ENCODE measurements at places on chromosomes 13 and 19.

GRCh38 chr19:47729799-47730520, 15.4 kb upstream of the NOP53 start:
- no peak for DNase-seq

DNA sequence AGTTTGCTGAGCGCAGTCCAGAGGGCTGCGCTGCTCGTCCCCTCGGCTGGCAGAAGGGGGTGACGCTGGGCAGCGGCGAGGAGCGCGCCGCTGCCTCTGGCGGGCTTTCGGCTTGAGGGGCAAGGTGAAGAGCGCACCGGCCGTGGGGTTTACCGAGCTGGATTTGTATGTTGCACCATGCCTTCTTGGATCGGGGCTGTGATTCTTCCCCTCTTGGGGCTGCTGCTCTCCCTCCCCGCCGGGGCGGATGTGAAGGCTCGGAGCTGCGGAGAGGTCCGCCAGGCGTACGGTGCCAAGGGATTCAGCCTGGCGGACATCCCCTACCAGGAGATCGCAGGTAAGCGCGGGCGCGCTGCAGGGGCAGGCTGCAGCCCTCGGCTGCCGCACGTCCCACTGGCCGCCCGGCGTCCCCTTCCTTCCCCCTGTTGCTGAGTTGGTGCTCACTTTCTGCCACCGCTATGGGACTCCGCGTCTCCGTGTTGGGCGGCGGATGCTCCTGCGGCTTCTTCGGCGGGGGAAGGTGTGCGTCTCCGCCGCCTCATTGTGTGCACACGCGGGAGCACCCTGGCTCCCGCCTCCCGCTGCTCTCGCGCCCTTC, 772 bp downstream of the GPC6 start:
- DNase-seq: peak; percentile 47

DNA sequence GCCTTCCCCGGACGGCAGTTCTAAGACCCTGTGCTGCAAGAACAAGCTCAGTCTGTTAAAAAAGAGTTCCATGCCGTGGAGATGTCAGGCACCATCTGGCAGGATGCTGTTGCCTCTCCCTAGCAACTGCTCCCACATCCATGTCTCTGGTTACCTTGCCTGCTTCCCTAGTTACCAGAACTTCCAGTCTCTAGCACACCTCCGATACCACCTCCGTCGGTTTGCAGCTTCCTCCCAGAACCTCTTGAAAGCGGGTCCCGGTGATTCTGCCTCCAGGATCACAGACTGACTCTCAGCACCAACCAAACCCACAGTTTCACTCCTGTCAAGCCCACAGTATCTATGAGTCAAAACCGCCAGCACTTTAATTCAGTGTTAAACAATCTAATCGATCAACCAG, 55.4 kb downstream of the KCTD12 start:
- no peak for DNase-seq

DNA sequence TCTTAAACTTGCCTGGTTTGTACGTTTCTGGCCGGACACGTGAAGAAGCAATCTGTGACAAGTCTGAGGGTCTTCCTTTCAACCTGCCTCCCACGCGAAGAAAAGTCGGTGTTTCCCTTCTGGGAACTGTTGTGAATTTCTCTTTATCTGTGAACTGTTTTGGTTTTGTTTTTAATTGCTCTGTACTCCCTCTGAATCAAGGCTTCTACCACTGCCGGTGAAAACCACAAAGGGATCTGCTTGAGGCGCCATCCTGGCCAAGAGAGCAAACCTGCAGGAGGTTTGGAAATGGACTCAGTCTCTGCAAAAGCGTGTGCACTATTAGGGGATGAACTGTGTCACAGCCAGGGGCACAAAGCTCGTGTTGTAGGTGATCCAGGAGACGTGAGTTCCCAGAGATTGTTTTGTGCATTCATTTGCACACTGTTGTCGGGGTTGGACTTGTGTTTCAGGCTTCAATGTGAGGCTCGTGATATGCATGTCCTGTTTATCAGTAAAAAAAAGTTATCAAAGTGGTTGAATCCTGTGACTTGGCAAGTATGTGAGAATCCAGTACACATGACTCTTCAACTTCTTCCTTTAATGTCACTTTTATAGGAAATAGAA, 9.7 kb downstream of the SIGLEC8 start:
- no peak for DNase-seq

- no peak for DNase-seq
Observed at GRCh38 chr19:1400281-1401137, 833 bp downstream of the GAMT start.

GRCh38 chr19:5698635-5699422, 8.7 kb downstream of the RPL36 start:
- no peak for DNase-seq

- peak; percentile 14 for DNase-seq
Observed at GRCh38 chr13:107210723-107211030, 642.7 kb upstream of the ARGLU1 start.

DNA sequence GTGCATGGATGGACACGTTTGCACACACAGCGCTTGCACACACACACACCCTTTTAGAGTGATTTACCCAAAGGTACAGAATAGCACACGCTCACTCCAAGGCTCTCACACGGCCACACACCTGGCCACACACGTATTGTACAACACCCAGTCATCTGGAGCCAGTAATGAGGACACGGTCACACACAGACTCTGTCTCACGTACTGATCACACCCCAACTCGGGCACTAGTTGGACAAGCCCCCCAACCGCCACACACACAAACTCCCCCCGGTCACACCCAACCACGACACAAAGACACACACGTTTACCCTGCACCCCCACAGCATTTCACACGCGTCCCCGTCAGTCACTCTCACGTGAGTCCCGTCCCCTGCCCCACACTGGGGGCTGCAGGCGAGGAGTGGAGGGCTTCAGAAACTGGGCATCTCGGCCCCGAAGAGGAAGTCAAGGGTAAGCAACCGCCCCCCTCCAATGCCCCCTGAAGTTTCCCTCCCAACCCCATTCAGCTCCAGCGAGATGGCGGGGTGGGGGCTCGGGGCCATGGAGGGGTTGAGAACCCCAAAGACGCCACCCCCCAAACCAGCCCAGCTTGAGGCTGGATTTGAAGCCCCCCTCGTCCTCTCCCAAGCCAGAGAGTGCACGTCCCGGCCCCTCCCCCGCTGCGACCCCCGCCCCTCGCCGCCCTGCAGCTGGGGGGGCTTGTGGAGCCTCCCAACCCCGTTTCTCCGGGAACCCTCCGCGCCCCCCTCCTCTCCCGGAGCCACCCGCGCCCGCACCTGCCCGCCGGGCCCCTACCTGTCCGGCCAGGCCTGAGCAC, 599 bp downstream of the OLFM2 start:
- no peak for DNase-seq

DNA sequence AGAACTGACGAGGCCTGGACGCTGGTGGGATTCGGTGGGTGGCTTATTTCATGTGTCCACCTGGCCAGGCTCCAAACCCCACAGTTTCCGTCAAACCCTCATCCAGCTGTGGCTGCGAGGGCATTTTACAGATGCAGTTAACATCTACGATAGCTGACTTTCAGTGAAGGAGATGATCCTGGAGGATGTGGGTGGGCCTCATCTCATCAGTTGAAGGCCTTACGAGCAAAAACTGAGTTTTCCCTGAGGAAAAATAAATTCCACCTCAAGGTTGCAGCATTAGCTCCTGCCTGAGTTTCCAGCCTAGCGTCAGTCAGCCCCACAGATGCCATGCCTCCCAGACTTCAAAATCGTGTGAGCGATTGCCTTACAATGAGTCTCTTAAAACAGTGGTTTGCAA, 111.1 kb upstream of the PEG3 start:
- no peak for DNase-seq

DNA sequence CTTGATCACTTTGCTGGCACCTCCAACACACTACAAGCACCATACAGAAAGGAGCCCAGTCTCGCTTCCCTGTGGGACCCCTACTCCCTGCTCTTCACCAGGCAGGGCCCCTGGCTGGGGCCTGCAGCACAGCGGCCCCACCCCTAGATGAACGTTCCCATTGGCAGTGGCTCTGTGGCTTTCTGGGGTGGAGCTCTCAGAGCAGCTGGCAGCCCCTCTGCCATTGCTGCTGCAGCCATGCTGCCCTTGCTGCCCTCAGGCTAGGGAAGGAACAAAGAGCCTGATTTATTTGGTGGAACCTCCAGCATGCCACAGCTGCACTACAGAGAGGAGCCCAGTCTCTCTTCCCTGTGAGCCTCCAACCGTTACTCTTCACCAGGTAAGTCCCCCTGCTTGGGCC, 5.8 kb downstream of the SIGLEC6 start:
- no peak for DNase-seq

DNA sequence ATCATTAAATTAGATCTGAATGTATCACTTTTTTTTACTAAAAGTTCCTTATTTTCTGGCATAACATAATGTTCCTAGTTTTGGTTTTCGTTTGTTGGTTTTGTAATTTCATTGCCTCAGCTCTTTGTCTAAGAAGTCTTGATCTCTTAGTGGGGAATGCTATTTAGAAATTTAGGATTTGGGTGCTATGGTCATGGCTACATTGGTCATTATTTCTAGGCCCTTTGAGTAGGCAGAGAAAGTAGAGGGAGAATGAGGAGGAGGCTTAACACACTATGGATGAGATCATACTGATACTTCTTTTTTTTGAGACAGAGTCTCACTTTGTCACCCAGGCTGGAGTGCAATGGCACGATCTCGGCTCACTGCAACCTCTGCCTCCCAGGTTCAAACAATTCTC, 41.8 kb downstream of the PIBF1 start:
- no peak for DNase-seq

DNA sequence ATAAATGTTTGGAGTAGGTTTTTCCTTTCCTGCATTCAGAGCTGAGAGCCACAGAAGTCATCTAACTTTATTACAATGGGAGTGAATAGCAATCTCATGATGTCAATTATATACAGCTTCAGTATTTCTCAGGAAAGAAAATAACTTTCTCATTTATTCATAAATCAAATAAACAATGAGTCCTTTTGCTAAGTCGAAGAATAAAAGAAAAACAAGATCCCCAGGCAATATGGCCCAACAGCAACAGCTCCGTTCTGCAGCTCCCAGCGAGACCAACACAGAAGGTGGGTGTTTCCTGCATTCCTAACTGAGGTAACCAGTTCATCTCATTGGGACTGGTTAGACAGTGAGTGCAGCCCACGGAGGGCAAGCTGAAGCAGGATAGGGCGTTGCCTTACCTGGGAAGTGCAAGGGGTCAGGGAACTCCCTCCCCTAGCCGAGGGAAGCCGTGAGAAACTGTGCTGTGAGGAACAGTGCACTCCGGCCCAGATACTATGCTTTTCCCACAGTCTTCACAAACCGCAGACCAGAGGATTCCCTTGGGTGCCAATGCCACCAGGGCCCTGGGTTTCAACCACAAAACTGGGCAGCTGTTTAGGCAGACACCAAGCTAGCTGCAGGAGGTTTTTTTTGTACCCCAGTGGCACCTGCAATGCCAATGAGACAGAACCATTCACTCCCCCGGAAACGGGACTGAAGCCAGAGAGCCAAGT, 128.2 kb downstream of the SLITRK1 start:
- peak; percentile 12 for DNase-seq

- DNase-seq: no peak
Observed at GRCh38 chr13:95236774-95237173, 64.5 kb downstream of the ABCC4 start.

- DNase-seq: no peak
Observed at GRCh38 chr19:33399081-33399744, 25.7 kb downstream of the CEBPG start.

DNA sequence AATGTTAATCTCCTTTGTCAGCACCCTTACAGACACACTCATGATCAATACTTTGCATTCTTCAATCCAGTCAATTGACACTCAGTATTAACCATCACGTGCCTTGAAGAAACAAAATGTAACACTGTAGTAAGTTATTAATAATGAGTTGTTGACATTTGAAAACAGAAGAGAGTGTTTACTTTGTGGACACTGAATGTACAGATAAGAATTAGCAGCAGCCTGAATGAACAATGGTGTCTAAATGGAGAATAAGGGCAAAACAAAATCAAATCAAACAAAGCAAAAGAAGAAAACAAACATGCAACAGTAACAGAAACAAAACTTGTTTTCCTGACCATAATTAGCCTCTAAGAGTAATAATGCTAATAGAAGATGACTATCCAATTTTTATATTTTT, 1191.1 kb upstream of the MIR17HG start:
- DNase-seq: no peak

- DNase-seq: no peak
Observed at GRCh38 chr13:105670179-105670990, 865.1 kb downstream of the EFNB2 start.

- DNase-seq: no peak
Observed at GRCh38 chr19:46773018-46773399, 15.4 kb downstream of the SLC1A5 start.

GRCh38 chr13:49958321-49958720, 22.2 kb upstream of the SPRYD7 start:
- DNase-seq: peak; percentile 20

- no peak for DNase-seq
Observed at GRCh38 chr13:112967686-112968379, 1.2 kb upstream of the MCF2L start.
